ENCODE measurements at places on chromosomes 1 and 21. TPM values are rescaled to one million over a fixed set of nuclear protein-coding genes. Genes with fewer than 3 reads are reported as not detected.
A peak's percentile ranks its signal among the peaks of the same experiment; 100 is the strongest.

DNA sequence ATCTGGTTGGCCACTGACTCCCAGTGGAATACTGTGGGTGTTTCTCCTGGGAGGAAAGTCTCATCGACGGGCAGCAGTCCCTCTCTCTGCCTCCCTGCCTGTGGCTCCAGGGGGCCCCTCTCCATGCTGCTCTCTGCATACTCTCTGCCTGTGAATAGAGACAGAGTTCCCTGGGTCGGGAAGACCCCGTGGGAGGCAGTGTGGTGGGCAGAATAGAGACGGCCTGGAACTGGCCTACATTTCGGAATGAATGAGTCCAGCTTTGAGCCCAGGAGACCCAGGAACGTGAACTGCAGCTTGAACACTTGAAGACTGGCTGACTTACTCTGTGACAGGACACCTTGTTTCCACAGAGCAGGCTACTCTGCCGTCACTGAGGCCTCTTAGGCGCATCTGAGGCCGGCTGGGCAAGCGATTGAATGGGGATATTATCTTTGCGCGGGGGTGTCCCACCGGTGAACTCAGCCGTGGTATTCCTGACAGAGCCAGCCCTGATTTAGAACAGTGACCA lies 64.0 kb downstream of the KIF21B start:
- H3K4me3 ChIP-seq: no peak overlapping the region
- H3K4me1 ChIP-seq: no peaks in the 10 kb centered on the region
- no peaks in the 10 kb centered on the region for H3K36me3 ChIP-seq
- H3K27ac ChIP-seq: no peak overlapping the region
- DNase-seq: no peak

- H3K4me1 ChIP-seq: peaks cover 4% of the 10 kb centered on the region
- H3K36me3 ChIP-seq: no peaks in the 10 kb centered on the region
- no peak overlapping the region for H3K27ac ChIP-seq
- H3K4me3 ChIP-seq: no peak overlapping the region
- DNase-seq: no peak
Observed at GRCh38 chr1:200704986-200705500, 33.6 kb upstream of the CAMSAP2 start.

GRCh38 chr21:31201548-31201947 lies 142.5 kb downstream of the TIAM1 start:
- peaks cover 4% of the 10 kb centered on the region for H3K27me3 ChIP-seq
- DNase-seq: no peak
- H3K4me1 ChIP-seq: no peaks in the 10 kb centered on the region
- no peak overlapping the region for H3K27ac ChIP-seq
- H3K4me3 ChIP-seq: no peak overlapping the region

DNA sequence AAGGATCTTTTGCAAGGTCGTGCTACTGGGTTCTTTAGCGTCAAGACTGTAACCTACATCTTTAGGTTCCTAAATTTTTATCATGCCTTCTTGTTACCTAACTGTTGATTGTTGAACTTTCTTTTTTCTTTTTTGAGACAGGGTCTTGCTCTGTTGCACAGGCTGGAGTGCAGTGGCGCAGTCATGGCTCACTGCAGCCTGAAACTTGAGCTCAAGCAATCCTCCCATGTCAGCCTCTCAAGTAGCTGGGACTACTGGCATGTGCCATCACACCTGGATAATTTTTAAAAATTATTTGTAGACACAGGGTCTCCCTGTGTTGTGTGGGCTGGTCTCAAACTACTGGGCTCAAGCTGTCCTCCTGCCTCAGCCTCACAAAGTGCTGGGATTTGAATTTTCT lies 52.9 kb downstream of the NFIA start:
- no peak overlapping the region for H3K27ac ChIP-seq
- no peak overlapping the region for H3K4me3 ChIP-seq
- peaks cover 23% of the 10 kb centered on the region for H3K4me1 ChIP-seq
- no peaks in the 10 kb centered on the region for H3K36me3 ChIP-seq
- DNase-seq: no peak
- no peaks in the 10 kb centered on the region for H3K27me3 ChIP-seq

DNA sequence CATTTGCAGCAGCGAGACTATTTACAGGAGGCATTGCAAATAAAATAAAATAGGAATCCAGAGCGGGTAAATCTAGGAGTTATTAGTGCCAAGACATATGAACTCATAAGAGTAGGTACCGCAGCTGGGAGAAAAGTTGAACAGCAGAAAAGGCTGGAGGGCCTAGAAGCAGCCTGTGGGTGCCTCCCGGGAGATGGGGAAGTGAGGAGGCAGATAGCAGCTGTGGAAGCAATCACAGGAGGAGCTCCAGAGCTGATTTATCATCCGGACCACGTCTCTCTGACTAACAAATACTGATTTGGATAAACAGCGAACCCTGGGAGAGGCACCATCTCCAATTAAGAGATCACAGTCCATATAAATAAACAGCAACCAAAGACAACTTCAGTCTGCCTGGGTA lies 64.6 kb downstream of the BRINP2 start:
- H3K27me3 ChIP-seq: peaks cover 1% of the 10 kb centered on the region
- no peak for DNase-seq
- no peaks in the 10 kb centered on the region for H3K36me3 ChIP-seq
- H3K4me1 ChIP-seq: peaks cover 4% of the 10 kb centered on the region
- H3K4me3 ChIP-seq: no peak overlapping the region
- H3K27ac ChIP-seq: no peak overlapping the region

- H3K4me3 ChIP-seq: no peak overlapping the region
- H3K36me3 ChIP-seq: no peaks in the 10 kb centered on the region
- H3K27ac ChIP-seq: no peak overlapping the region
- no peaks in the 10 kb centered on the region for H3K27me3 ChIP-seq
Observed at GRCh38 chr1:71572038-71572437, 491.2 kb upstream of the ZRANB2 start.

- peaks cover 15% of the 10 kb centered on the region for H3K36me3 ChIP-seq
- H3K4me3 ChIP-seq: peak overlapping the region; percentile 42
Observed at GRCh38 chr1:16396591-16396990, 29.5 kb downstream of the SZRD1 start.

GRCh38 chr1:206738370-206739366 lies 31.9 kb upstream of the IL19 start:
- H3K4me3 ChIP-seq: no peak overlapping the region
- no peak for DNase-seq
- no peak overlapping the region for H3K27ac ChIP-seq
- peaks cover 6% of the 10 kb centered on the region for H3K27me3 ChIP-seq

- H3K27ac ChIP-seq: no peak overlapping the region
- H3K36me3 ChIP-seq: no peaks in the 10 kb centered on the region
- no peak for DNase-seq
- no peaks in the 10 kb centered on the region for H3K4me1 ChIP-seq
- H3K27me3 ChIP-seq: peaks cover 5% of the 10 kb centered on the region
Observed at GRCh38 chr1:2595261-2595811, 8.8 kb downstream of the PRXL2B start.

DNA sequence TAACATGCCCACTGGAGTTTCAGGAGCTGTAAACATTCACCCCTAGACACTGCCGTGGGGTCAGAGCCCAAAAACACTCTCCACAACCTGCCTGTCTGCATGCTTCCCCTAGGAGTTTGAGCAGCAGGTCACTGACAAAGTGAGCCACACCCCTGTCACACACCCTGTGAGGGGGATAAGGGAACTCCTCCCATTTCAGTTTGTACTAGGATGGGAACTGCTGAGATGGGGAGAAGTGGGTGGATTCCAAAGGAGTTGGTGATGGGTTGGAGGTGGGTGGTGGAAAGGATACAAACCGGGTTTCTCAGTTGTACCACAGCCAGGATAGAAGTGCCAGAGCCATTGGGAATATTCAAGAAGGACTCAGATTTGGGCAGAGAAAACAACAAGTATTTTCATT lies 140.2 kb downstream of the MIS18A start:
- DNase-seq: no peak
- no peak overlapping the region for H3K4me3 ChIP-seq
- H3K4me1 ChIP-seq: peaks cover 20% of the 10 kb centered on the region
- H3K36me3 ChIP-seq: peaks cover 6% of the 10 kb centered on the region
- no peak overlapping the region for H3K27ac ChIP-seq

DNA sequence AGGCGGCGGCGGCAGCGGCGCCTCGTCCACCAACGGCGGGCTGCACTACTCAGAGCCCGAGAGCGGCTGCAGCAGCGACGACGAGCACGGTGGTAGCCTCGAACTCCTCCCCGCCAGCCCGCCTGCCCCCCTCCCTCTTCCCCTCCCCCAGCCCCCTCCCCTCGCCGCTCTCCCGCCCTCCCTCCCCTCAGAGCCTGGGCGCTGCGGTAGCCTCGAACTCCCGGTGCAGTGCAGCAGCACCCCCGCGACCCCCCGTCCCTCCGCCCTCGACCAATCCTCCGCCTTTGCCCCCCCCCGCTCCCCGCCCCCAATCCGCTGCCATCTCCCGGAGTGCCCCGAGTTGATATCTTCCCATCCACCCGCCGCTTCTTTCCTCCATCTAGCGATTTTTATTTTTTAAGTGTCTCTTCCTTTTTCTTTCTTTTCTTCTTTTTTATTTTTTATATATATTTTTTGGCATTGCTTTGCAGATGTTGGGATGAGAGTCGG lies 516 bp downstream of the RCOR3 start:
- H3K27me3 ChIP-seq: peaks cover 14% of the 10 kb centered on the region
- H3K27ac ChIP-seq: peak overlapping the region; percentile 85
- peaks cover 18% of the 10 kb centered on the region for H3K4me1 ChIP-seq
- peak overlapping the region; percentile 95 for H3K4me3 ChIP-seq
- peaks cover 5% of the 10 kb centered on the region for H3K36me3 ChIP-seq
- DNase-seq: no peak

- peaks cover 12% of the 10 kb centered on the region for H3K36me3 ChIP-seq
- H3K27ac ChIP-seq: peak overlapping the region; percentile 74
- DNase-seq: no peak
- H3K4me1 ChIP-seq: peaks cover 3% of the 10 kb centered on the region
Observed at GRCh38 chr1:84611796-84612195, 37.6 kb upstream of the CTBS start.

GRCh38 chr1:244047621-244048255 lies 3.3 kb upstream of the ZBTB18 start:
- peaks cover 10% of the 10 kb centered on the region for H3K36me3 ChIP-seq
- H3K4me1 ChIP-seq: peaks cover 34% of the 10 kb centered on the region
- peak overlapping the region; percentile 84 for H3K27ac ChIP-seq
- peaks cover 12% of the 10 kb centered on the region for H3K27me3 ChIP-seq

GRCh38 chr1:42033629-42034028 lies 114.9 kb upstream of the HIVEP3 start:
- H3K27me3 ChIP-seq: peaks cover 2% of the 10 kb centered on the region
- peaks cover 3% of the 10 kb centered on the region for H3K36me3 ChIP-seq
- DNase-seq: no peak
- H3K4me3 ChIP-seq: no peak overlapping the region
- no peak overlapping the region for H3K27ac ChIP-seq

- H3K27me3 ChIP-seq: no peaks in the 10 kb centered on the region
- no peak overlapping the region for H3K4me3 ChIP-seq
- no peak overlapping the region for H3K27ac ChIP-seq
- no peaks in the 10 kb centered on the region for H3K4me1 ChIP-seq
Observed at GRCh38 chr21:19124691-19125090, 721.1 kb upstream of the TMPRSS15 start.

GRCh38 chr1:35717911-35718476 lies 690 bp downstream of the C1orf216 start:
- peak; percentile 20 for DNase-seq
- H3K4me3 ChIP-seq: peak overlapping the region; percentile 92
- H3K27me3 ChIP-seq: peaks cover 10% of the 10 kb centered on the region
- no peak overlapping the region for H3K27ac ChIP-seq
- peaks cover 24% of the 10 kb centered on the region for H3K4me1 ChIP-seq
- peaks cover 19% of the 10 kb centered on the region for H3K36me3 ChIP-seq

DNA sequence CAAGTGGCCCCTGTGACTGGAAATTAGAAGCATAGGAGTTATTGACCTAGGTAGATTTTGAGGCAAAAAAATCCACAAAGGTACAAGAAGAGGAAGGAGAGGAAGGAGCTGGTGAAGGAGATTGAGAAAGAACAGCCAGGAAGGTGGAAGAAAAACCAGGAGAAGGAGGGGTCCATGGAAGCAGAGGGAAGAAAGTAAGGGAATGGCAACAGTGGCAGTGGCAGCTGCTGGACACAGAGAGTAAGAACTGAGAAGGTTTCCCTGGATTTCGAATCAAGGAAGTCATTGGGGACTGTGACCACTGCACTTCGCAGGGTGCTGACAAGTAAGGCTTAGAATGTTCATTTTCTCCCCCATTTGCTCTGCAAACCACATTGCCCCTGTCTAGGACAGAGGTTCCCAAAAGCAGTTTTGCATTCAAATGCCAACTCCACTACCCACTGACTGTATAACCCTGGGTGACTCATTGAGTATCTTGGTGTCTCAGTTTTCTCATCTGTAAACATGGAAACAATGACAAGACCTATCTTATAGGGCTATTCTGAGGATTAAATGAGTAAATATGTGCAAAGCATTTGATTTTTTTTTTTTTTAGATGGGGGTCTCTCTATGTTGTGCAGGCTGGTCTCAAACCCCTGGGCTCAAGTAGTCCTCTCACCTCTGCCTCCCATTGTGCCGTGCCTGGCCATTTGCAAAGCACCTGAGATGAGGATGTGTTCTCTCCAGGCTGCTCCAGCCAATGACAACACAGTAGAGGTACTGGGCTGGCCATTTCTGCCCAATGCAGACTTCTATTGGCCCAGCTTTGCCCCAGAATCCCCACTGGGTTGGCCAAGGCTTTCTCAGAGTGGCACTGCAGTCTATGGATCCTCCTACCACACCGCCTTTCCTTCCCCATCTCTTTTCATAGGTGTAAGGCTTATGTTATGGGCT lies 9.3 kb upstream of the CAPN2 start:
- H3K4me3 ChIP-seq: no peak overlapping the region
- peaks cover 32% of the 10 kb centered on the region for H3K4me1 ChIP-seq
- no peak overlapping the region for H3K27ac ChIP-seq

- H3K4me1 ChIP-seq: peaks cover 9% of the 10 kb centered on the region
- H3K27ac ChIP-seq: no peak overlapping the region
- no peak overlapping the region for H3K4me3 ChIP-seq
- no peak for DNase-seq
- H3K27me3 ChIP-seq: peaks cover 3% of the 10 kb centered on the region
Observed at GRCh38 chr1:14737561-14738094, 139.1 kb downstream of the KAZN start.

DNA sequence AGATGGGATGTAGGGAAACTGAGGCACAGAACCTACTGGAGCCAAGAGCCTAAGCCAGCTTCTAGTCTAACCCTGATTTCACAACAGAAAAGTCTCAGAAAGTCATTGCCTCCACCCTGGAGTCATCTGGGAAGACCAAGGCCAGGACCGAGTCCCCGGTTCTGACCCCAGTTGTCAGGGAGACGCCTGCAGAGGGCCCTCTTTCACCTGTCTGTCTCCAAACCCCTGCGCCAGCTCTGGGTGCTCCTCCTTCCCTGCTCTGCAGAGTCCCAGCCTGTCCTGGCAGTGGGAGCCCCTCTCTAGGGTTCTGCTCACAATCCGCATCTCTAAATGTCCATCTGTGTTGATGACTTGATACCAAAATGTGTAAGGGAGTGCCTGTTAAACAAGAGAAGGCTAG lies 149.7 kb downstream of the PGBD5 start:
- DNase-seq: no peak
- peaks cover 7% of the 10 kb centered on the region for H3K4me1 ChIP-seq
- H3K4me3 ChIP-seq: no peak overlapping the region
- no peak overlapping the region for H3K27ac ChIP-seq
- no peaks in the 10 kb centered on the region for H3K27me3 ChIP-seq
- peaks cover 11% of the 10 kb centered on the region for H3K36me3 ChIP-seq

VANGL2 gene
- total RNA-seq: 79.8 TPM

MFSD2A gene
- total RNA-seq: 1.6 TPM

MINDY1 gene
- total RNA-seq: 11.2 TPM

HLX gene
- 1.4 TPM for total RNA-seq

FCAMR gene
- not detected for total RNA-seq

CFAP141 gene
- not detected for total RNA-seq

NUDT4B gene
- not detected for total RNA-seq

COL6A1 gene
- 65.5 TPM for total RNA-seq

TSPAN1 gene
- 1.1 TPM for total RNA-seq

Data from endothelial cell (in vitro differentiated cells).